ENCODE measurements at places on chromosomes 11 and 22.

GRCh38 chr11:105432241-105432995 lies 177.5 kb upstream of the GRIA4 start:
- no peak for DNase-seq

- no peak for DNase-seq
These were observed 183.5 kb downstream of the KIRREL3 start for GRCh38 chr11:126817096-126817495.

DNA sequence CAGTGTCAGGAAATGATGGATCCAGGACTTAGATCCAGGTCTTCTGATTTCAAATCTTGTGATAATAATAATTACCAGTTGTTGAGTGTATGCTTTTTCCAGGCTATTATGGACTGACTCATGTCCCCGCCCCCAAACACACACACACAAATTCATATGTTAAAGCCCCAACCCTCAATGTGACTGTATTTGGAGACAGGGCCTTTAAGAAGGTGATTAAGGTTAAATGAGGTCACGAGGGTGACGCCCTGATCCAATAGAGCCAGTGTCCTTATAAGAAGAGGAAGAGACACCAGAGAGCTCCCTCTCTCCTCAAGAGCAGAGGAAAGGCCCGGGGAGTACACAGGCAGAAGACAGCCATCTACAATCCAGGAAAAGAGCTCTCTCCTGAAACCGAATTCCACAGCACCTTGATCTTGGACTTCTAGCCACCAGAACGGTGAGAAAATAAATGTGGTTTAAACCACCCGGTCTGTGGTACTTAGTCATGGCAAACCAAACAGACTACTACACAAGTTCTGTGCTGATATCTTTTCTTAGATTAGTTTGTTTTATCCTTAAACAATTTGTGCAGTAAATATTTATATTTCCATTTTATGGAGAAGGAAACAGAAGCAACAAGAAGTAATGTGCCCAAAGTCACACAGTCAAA lies 8.2 kb downstream of the TMPRSS5 start:
- DNase-seq, result no peak

GRCh38 chr11:109658190-109658589 lies 236.2 kb downstream of the C11orf87 start:
- no peak for DNase-seq

DNA sequence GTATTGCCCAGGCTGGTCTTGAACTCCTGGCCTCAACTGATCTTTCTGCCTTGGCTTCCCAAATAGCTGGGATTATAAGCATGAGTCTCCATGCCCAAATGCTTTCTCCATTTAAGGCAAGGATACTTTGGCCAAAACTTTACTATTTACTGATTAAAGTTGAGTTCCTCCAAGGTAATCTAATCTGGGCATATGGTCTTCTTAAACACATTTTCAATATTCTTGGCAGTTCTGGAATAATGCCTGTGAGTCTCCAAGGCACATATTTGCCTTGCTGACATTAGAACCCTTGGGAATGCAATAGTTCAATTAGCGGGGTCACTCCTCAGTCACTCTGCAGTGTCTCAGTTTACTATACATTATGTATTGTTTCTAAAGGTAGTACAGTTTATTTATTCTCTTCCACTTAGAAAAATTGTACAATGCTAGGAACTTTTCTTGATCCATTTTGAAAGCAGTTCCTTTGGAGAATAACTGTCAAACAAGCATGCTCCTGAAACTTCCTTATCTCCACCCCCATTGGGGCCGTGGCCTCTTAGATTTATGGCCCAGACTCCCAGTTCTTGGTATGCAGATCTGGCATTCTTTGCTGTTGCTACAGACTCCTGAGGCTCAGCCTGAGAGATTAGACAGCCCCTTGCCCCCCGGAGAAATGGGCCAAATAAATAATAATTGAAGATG lies 13.1 kb upstream of the RAB38 start:
- DNase-seq, result no peak

DNA sequence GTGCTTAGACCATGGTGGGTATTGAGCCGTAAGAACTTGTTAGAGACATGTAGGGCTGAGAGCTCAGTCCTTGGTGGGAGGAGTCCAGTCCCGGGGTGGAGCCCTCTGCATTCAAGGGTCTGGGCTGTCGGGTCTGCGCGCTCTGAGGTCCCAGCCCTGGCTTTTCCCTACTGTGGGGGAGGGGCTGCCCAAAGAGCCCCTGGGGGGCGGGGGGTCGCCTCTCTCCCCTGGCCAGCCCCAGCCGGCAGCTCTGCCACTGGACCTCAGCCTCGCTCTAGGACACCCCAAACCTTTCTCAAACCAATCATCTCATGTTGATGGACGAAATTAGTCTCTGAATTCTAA lies 1006.4 kb downstream of the BRD1 start:
- no peak for DNase-seq

- DNase-seq, result no peak
These were observed 5.8 kb upstream of the PPP6R3 start for GRCh38 chr11:68454767-68455166.

GRCh38 chr11:76229690-76230240 lies 23.5 kb upstream of the WNT11 start:
- no peak for DNase-seq

- DNase-seq, result no peak
These were observed 15.5 kb downstream of the GNAZ start for GRCh38 chr22:23085785-23086184.

GRCh38 chr11:65854852-65855837 lies 2.8 kb downstream of the CFL1 start:
- no peak for DNase-seq

DNA sequence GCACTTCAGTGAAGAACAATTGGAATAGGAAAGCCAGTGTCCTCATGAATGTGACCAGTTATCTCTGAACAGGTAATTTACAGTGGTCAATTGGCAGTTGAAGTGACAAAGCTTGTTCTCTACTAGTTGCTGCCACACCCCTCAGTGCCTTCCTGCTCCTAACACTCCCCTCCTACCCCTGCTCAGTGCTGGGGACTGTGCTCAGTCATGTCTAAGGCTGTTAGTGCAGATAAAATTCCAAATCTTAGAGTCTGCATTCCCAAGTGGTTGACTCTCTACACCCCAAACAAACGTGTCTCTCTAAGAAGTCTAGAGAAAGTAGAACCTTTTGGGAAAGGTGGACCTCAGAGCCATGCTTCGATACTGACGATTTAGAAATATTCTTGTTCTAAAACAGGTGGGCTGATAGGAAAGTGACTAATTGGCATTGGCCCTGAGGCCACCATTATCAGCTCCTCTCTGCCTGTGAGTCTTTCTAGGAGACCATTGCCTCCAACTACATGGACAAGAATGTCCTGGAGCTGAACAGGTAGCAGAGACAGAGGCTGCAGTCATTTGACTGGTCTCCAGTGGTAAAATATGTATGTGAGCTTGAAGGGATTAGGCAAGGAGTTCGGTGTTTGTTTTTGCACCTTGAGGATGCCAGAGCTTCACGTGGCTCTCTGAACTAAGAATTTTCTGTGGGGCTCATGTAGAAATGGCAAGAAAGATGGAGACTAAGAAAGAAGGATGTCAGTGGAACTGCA lies 22.1 kb upstream of the NNMT start:
- DNase-seq, result no peak

DNA sequence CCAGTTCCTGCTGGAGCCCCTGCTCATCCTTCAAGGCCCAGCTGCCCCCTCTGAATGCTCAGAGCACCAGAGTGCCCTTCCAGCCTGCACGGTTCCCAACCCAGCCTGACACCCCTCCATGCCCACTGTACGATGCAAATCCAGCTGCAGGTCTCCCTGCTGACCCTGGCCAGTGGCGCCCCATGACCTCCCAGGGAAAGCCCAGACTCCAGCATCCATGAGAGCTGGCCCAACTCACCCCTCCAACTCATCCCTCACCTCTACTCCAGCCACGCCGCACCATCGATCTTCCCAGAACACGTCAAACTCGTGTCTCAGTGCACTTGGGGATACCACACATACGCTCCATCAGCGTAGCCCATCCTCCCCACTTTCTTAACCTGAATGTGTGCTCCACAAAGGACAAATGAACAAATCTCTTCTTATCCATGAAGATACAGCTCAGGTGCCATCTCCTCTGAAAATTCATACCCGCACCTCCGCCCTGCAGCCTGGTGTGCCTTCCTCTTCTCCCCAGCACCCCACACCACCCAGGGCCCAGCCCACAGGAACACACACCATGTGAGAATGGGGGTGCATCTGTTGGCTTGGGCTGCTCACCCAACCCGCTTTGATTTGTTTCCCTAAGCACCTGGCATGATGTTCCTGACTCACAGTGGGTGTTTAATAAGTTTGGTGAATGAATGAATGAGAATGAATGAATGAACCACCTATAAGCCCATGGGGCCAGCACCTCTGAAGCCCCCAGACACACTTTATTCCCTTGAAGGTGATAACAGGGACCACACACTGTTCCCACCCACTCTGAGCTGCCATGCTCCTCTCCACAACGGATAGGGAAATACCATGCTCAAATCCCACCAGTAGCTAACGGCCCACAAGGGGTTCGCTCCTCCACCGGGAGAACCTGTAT lies 6.2 kb downstream of the PLA2G6 start:
- DNase-seq, result no peak

DNA sequence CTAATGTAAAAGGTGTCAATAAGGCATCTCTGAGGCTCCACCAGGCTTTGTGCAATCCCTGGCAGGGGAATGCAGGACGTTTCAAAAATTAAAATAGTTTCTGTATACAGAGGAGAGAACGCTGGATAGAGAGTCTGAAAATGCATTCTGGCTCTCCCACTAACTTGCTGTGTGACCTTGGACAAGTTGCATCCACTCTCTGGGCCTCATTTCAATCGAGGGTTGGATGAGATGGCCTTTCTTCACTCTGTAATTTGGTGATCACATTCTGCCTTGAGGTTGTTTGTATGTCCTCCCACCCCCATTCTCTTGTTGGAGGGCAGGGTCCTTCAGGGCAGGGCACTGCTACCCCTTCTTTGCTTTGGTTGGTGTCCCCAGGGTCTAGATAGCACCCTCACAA lies 78.5 kb downstream of the CACNG2 start:
- no peak for DNase-seq

All from foreskin melanocyte (primary cell).